AG04450 (cell line): ENCODE measurements at places on chromosomes 5 and 9. TPM values are rescaled to one million over a fixed set of nuclear protein-coding genes. Genes with fewer than 3 reads are reported as not detected.

- no peak for DNase-seq
Observed at GRCh38 chr9:21968331-21969010, 25.7 kb downstream of the CDKN2A start.

- no peak for DNase-seq
Observed at GRCh38 chr5:98514215-98514614, 259.2 kb upstream of the RGMB start.

DNA sequence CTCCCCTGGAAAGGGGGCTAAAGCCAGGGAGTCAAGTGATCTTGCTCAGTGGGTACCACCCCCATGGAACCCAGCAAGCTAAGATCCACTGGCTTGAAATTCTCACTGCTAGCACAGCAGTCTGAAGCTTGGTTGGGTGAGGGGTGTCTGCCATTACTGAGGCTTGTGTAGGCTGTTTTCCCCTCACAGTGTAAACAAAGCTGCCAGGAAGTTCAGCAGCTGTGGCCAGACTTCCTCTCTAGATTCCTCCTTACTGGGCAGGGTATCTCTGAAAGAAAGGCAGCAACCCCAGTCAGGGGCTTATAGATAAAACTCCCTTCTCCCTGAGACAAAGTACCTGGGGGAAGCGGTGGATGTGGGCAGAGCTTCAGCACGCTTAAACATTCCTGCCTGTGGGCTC lies 17.1 kb upstream of the EPB41L4A start:
- no peak for DNase-seq

DNA sequence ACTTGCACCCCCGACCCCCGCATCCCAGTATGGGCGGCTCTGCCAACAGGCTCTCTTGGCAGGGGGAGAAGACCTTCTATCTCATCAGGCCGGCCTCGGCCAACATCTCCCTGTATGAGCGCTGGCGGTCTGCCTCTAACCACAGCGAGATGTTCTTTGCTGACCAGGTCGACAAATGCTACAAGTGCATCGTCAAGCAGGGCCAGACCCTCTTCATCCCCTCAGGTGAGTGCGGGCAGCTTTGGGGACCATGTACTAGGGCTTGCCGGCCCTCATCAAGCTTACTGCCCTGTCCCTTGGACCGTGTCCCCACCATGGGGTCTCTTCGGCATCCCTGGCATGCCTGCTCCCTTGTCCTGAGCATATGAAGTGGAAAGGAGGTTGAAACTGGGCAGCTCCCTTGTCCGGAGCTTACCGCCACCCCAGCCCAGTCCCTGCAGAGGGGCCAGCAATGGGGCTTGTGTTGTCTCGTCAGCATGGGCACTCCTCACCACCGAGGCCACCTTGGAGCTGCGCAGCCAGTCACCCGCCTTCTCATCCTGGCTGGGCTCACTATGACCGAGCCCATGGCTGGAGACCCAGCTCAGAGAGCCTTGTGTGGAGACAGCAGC lies 78.1 kb downstream of the PHF2 start:
- no peak for DNase-seq

DNA sequence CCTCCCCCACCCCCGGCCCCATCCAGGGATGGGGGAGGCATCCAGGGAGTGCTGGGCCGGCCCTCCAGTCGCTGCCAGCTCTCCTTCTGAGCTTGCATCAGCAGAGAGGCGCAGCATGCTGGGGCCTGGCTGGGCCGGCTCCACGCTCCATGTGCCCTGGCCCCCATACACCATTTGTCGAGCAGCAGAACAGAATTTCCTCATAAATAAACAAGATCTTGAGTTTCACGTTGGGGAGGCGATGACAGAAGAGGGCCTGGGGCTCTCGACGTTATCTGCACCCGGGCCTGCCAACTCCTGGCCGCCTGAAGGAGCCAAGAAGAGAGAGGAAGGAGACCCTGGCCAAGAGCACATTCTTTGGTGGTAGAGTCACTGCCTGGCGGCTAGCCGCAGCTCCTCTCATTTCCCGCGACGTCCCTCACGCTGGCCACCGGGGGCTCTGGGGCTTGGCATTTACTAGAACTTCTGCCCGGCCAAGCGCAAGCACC lies 177.0 kb downstream of the FGF18 start:
- peak; percentile 91 for DNase-seq

DNA sequence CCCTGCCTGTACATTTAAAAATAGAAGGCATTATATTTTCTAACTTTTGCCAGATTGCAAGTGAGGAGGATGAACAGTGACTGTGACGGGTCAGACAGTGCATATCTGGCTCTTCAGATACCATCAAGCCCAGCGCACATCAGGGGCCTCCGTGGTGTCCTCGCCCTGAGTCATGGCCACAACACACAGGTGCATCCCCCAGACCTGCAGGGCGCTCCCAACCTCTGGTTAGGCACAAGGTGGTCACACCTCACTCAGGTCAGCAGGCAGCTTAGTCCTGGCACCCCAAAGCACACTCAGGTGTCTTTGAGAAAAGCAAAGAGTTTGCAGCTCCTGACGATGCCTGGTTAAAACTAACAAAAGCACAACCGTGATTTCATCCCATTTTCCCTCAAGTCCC lies 28.6 kb downstream of the IRX2 start:
- DNase-seq: no peak

DNA sequence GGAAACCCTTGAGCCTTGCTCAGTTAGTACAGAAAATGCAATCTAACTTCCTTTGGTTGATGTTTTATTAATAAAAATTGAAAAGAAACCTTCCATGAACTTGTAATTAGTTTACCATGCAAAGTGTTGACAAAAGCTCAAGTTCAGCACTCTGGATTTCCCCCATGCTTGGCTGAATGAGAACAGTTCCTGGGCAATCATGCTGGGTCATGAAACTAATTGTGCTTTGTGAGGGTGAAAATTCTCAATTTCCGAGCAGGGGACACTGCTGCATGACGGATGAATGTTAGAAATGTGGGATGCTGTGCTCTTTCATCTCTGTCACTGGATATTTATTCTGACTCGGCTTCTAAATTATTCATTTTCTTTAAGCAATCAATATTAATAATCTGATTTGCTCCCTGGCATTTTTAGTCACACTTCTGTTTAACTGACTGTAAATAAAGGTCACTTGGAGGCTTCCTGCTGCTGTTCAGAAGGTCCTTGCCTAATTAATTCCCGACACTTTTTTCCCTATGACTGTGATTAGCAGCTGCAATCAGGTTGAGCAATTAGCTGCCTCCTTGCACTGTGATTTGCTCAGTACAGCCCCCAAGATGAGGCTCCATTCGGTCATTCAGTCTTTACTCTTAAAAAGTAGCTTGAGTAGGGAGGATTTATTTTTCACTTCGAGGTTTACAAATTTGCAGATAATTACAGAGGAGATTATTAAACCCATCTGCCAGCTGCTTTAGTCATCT lies 678.1 kb upstream of the ZNF608 start:
- DNase-seq: no peak

The TXNDC8 gene
- polyA plus RNA-seq: not detected in 2 replicates

DNA sequence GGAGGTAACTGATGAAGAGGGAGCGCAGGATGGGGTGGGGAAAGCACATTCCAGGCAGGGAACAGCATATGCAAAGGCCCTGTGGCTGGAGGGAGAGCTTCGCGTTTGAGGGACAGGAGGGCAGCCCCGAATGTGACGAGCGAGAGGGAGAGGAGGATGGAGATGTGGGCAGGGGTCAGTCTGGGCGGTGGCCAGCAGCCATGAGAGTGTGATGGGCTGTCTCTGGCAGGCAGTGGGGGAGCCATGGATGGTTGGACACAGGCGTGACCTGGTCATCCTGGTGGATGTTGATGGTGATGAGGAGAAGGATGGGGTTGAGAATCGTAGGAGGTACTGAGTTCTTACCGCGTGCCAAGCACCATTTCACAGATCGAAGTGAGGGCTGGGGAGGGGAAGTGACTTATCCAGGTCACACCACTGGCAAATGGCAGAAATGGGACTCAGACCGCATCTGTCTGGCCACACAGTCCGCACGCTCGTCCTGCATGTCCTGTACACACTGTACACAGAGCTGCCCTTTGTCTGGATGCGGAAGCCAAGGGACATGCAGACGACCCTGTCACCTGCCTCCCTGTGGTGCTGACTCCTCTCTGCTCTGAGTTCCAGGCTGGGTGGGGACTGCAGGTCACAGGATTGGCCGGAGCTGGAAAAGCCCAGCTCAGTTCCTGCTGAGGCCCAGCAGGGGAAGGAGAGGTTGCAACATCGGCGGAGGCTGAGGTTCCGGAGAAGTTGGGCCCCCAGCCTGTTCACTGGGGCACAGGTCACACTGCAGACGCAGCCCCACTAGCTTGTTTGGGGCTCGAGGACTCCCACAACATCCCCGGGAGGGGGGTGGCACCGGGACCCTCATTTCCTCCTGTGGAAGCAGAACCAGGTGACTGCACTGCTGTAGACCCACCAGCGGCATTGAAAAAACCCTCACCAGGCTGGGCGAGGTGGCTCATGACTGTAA lies 165.6 kb upstream of the IER5L start:
- DNase-seq: no peak

- DNase-seq: no peak
Observed at GRCh38 chr5:171520300-171521174, 101.1 kb downstream of the FGF18 start.

The NR5A1 gene
- polyA plus RNA-seq: not detected in 2 replicates

The ORM2 gene
- polyA plus RNA-seq: not detected in 2 replicates

DNA sequence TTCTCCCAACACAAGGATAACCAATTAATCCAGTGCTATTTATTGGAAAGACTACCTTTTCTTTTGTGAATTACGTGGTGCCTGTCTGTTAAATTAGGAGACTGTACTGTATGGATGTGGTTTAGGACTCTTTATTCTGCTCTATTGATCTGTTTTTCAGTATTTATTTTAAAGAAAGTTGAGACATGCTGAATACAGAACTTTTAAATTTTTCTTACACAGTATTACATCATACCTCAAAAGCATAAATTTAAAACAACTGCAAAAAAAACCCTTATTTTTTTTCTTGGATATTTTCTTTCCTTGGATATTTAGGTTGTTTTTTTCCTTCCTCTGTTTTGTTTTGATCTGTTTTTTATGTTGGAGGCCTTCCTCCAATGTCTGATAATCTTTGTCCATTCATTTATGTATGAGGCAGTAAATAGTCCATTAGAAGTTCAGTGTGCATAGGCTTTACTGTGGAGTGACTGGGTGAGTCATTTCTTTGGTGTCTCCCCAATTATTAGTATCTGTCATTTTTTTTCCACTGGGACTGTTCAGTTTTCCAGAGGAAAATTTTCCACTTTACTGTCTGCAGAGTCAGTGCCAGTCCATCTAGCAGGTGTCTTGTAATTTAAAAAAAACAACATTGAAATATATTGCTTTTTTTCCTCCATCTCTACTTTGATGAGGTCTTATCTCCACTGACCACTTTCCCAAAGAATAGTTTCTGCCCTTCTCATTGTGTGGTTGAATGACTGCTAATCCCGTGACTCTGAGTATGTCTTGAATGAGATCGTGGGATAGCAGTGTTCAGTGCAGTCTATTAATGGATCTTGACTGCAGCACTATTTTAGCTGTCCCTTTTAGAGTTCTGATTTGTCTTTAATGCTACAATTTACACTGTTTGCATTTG lies 15.2 kb downstream of the CYSTM1 start:
- no peak for DNase-seq

- no peak for DNase-seq
Observed at GRCh38 chr5:41893074-41893851, 10.9 kb upstream of the RIMOC1 start.

The VPS13A gene
- polyA plus RNA-seq: 24.3 and 41.8 TPM in 2 replicates

DNA sequence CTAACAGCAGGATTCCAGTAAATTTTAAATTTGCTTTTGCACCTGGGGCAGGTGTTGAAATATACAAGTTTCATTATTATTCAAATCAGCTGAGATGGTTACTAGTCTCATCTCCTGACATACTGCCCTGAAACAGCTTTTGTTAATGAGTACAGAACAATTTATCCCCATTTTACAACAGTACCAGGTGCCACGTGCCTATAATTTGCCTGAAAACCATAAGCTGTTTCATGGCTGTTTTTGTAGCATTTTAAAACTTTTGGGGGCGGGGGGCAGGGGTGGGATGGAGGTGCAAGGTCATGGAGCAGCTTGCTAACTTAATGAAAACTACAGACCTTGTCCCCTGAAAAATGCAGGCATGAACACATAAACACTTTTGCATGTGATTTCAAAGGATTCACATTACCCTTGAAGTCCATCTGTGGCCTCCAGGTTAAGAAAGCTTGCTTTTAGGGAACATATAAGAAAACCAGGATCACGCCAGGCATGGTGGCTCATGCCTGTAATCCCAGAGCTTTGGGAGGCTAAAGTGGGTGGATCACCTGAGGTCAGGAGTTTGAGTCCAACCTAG lies 42.1 kb downstream of the TIMD4 start:
- no peak for DNase-seq

DNA sequence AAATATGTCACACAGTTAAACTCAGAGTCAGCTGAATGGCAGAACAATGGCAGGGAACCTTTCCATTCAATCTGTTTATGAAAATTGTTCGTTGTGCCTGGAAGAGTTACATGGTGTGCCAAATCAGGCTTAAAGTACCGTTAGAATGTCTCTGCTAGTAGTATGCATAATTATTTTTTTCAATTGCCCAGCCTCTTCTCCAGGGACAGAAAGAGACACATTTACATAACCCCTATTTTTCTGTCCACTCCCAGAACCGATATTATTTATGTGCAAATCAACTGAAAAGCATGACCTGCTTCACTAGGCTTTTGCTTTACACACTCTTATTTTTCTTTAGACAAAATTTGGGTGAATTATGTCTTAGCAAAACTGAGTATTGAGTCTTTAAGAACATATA lies 459.1 kb downstream of the EFNA5 start:
- DNase-seq: no peak

- DNase-seq: no peak
Observed at GRCh38 chr5:114174131-114174530, 187.7 kb upstream of the KCNN2 start.

The STPG3 gene
- polyA plus RNA-seq: not detected in 2 replicates

DNA sequence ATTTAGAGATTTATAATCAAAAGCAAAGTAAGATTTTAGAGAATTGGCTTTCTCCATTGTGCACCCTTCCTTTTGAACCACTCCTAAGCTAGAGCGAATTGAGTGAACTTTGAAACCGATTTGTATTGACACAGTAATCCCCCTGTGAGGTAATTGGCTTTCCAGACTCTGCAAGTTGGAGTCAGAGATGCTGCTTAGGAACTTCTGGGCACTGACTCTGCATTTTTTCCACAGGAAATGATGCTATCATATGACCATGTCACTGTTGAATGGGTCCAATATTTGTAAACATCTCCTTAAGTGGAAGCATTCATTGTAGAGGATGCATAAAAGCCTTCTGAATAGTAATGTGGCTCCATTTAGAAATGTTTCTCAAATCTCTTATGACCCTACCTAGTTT lies 394.4 kb upstream of the ZNF608 start:
- peak; percentile 64 for DNase-seq

The EIF4EBP3 gene
- polyA plus RNA-seq: 1.7 and 2.8 TPM in 2 replicates

The FAM221B gene
- not detected in 2 replicates for polyA plus RNA-seq

The BASP1 gene
- polyA plus RNA-seq: 181 and 227 TPM in 2 replicates
